ENCODE measurements at places on chromosomes 5 and 9. TPM values are rescaled to one million over a fixed set of nuclear protein-coding genes. Genes with fewer than 3 reads are reported as not detected.

- DNase-seq, result no peak
- no peaks in the 10 kb centered on the region for H3K27me3 ChIP-seq
- H3K4me1 ChIP-seq, result no peaks in the 10 kb centered on the region
- H3K27ac ChIP-seq, result no peak overlapping the region
- H3K4me3 ChIP-seq, result no peak overlapping the region
- no peaks in the 10 kb centered on the region for H3K36me3 ChIP-seq
Measured at GRCh38 chr5:27341342-27341741, 303.0 kb upstream of the CDH9 start.

DNA sequence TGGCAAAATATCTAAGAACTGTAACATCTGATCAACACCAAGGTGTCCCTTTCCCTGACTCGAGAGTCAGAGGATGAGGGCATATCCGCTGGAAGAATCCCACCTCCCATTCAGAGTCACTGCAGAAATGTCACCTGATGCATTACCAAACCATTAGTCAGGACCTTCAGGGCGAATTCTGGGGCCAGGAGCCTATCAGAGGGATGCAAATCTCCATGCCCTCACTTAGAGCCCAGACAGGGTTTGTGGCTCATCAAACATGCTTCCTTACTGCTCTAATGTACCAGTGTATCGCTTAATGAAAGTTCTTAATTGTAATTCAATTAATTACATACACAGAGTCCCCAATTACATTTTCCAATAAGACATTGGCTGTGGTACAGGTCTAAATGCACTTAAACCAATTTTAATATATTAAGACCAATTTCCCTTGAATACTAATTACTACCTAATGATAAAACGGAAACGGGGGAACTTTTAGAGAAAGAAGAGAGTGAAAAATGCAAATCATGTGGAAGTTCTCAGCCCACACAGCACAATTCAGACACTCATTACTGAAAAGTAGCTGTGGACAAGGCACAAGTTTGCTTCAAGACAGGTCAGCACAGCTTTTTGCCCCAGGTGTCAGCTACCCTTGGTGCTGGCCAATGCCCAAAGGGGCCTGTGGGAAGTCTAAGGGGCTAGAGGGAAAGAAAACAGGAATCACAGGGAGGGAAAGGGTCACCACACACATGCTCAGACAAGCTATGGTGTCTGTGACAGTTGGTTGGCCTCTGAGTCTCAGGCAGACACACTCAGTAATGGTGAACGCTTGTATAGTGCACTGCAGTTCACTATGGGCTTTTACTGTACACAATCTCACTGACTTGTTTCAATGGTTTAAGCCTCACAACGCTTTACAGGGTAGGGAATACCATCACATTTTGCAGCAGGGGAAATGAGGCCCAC lies 211.6 kb downstream of the MAPKAP1 start:
- no peak overlapping the region for H3K27ac ChIP-seq
- no peaks in the 10 kb centered on the region for H3K4me1 ChIP-seq
- H3K36me3 ChIP-seq, result no peaks in the 10 kb centered on the region
- DNase-seq, result no peak

GRCh38 chr9:78666818-78667414 lies 370.0 kb downstream of the PSAT1 start:
- no peaks in the 10 kb centered on the region for H3K4me1 ChIP-seq
- H3K36me3 ChIP-seq, result no peaks in the 10 kb centered on the region
- no peak overlapping the region for H3K27ac ChIP-seq
- no peak overlapping the region for H3K4me3 ChIP-seq
- no peaks in the 10 kb centered on the region for H3K27me3 ChIP-seq

- no peaks in the 10 kb centered on the region for H3K36me3 ChIP-seq
- H3K27ac ChIP-seq, result peak within 1 kb of the TSS; percentile 71
- peaks cover 16% of the 10 kb centered on the region for H3K4me1 ChIP-seq
- H3K27me3 ChIP-seq, result no peaks in the 10 kb centered on the region
- peak within 1 kb of the TSS; percentile 75 for H3K4me3 ChIP-seq
Measured at GRCh38 chr9:37485389-37486255, at the start of gene POLR1E. Gene POLR1E (plus strand): TSS chr9:37485948. CDS start chr9:37486048, 100 bp downstream.

The SLC24A2 gene
- total RNA-seq, result 1.7 TPM

The S1PR3 gene
- 7.2 TPM for total RNA-seq

DNA sequence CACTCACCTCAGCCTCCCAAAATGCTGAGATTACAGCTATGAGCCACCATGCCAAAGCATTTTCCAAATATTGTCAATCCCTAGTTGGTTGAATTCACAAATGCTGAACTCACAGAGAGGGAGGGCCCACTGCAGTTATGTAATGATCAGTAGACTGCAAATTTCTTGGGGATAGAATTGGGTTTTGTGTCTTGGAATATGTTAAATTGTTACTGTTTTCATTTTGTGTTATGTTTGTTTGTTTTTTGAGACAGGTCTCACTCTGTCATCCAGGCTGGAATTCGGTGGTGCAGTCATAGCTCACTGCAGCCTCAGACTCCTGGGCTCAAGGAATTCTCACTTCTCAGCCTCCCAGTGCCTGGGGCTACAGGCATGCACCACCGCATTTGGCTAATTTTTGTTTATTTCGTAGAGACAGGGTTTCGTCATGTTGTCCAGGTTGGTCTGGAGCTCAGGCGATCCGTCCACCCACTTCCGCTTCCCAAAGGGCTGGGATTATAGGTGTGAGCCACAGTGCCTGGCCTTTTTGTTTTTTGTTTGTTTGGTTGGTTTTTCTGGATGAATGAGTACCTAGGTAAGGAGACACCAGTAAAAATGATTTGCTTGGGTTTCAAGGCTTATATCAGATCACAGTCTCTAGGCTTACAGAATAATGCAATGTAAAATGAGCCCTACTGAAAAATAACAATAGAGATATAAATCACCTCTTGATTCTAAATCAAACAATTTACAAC lies 31.5 kb upstream of the LMNB1 start:
- H3K4me1 ChIP-seq, result no peaks in the 10 kb centered on the region
- no peaks in the 10 kb centered on the region for H3K36me3 ChIP-seq
- no peak overlapping the region for H3K4me3 ChIP-seq
- no peak for DNase-seq
- H3K27ac ChIP-seq, result no peak overlapping the region
- H3K27me3 ChIP-seq, result no peaks in the 10 kb centered on the region

The SPATA31D4 gene
- total RNA-seq, result 6.1 TPM

DNA sequence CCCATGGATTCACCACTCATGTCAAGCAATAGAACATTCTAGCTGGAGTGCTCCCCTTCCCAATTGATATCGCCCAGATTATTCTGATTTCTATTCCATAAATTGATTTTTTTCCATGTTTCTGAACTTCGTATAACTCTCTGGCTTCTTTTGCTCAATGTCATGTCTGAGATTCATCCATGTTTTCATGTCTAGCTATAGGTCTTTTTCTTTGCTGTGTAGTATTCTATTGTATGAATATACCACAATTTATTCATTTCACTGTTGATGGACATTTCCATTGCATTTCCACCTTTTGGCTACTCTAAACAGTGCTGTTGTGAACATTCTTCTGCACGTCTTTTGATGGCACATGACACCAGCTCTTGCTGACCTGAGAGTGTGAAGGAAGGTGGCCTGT lies 19.6 kb downstream of the PTPA start:
- H3K4me1 ChIP-seq, result no peaks in the 10 kb centered on the region
- DNase-seq, result no peak
- H3K4me3 ChIP-seq, result no peak overlapping the region
- H3K27me3 ChIP-seq, result no peaks in the 10 kb centered on the region
- H3K36me3 ChIP-seq, result no peaks in the 10 kb centered on the region
- no peak overlapping the region for H3K27ac ChIP-seq

DNA sequence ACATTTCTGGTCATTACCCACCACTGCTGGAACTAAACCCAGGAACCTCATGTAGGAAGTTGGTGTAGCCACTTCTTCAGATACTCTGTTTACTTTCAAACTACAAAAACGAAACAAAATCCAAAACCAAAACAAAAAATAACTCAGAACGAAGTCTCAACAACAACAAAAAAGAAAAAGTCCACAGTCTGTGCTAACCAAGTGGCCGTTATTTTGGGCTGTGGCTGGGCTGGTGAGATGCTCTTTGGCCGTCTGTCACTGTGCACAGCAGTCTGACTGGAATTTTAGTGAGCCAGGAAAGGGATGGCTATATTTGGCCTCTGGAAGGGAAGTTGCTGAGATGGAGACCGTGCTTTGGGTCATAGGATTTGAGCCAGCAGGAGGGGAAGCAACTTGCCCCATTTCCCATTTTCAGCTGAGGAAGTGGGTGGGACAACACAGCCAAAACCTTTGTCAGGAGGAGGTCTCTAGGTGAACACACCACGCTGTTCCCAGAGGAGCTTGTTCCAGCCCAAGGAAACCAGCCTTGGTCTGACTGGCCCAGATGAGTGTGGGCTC lies 334.1 kb downstream of the ZSWIM6 start:
- no peak overlapping the region for H3K27ac ChIP-seq
- H3K27me3 ChIP-seq, result no peaks in the 10 kb centered on the region
- no peaks in the 10 kb centered on the region for H3K36me3 ChIP-seq
- no peaks in the 10 kb centered on the region for H3K4me1 ChIP-seq
- no peak overlapping the region for H3K4me3 ChIP-seq

The UNC5A gene
- total RNA-seq, result 1.7 TPM

- H3K36me3 ChIP-seq, result no peaks in the 10 kb centered on the region
- H3K4me1 ChIP-seq, result peaks cover 4% of the 10 kb centered on the region
- no peak overlapping the region for H3K27ac ChIP-seq
- H3K27me3 ChIP-seq, result no peaks in the 10 kb centered on the region
- DNase-seq, result no peak
- no peak overlapping the region for H3K4me3 ChIP-seq
Measured at GRCh38 chr9:83933790-83934189, 12.6 kb upstream of the KIF27 start.

DNA sequence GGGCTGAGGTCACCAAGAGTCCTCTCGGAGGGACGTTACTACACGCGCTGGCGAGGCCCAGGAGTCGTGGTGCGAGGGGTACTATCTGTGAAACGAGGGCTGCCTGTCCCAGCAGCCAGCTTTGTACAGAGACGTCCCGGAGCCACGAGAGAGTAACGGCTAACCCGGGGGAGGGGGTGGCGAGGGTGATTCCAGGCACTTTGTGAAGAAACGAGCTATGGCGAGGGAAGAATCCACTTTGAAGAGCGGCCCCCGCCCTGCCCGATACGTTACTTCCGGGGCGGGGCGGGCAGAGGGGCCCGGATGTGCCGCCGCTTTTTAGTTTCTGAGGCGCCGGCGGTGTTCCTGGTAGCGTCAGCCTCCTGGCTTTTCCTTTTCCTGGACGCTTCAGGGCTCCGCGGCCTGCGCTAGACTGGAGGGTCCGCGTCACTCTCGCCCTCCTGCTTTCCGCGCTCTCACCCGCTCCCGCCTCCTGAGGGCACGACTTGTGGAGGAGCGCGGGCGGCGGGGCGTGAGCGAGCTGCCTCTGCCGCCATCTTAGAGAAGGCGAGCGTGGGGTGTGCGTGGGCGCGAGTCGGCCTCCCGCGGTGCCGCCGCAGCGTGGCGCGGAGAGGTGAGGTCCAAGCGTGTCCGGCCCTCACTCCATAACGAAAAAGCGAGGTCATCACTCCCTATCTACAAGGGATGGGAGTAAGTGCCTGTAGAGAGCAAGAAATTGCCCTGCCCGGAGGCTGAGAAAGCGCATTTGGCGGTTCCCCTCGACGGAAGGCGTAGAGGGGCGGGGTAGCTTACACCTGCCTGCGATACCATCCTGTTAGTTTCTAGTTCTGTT lies 580 bp upstream of the RFX3 start:
- H3K27me3 ChIP-seq, result no peaks in the 10 kb centered on the region
- DNase-seq, result peak; percentile 92
- H3K4me1 ChIP-seq, result peaks cover 14% of the 10 kb centered on the region
- H3K27ac ChIP-seq, result peak overlapping the region; percentile 99
- peak overlapping the region; percentile 98 for H3K4me3 ChIP-seq

The SQSTM1 gene
- total RNA-seq, result 192 TPM

The STC2 gene
- total RNA-seq, result 0.87 TPM

GRCh38 chr9:89149726-89150125 lies 28.9 kb downstream of the SHC3 start:
- H3K4me1 ChIP-seq, result no peaks in the 10 kb centered on the region
- no peak overlapping the region for H3K4me3 ChIP-seq
- H3K27ac ChIP-seq, result no peak overlapping the region
- H3K36me3 ChIP-seq, result no peaks in the 10 kb centered on the region
- H3K27me3 ChIP-seq, result no peaks in the 10 kb centered on the region

The KCTD16 gene
- total RNA-seq, result 2.7 TPM

DNA sequence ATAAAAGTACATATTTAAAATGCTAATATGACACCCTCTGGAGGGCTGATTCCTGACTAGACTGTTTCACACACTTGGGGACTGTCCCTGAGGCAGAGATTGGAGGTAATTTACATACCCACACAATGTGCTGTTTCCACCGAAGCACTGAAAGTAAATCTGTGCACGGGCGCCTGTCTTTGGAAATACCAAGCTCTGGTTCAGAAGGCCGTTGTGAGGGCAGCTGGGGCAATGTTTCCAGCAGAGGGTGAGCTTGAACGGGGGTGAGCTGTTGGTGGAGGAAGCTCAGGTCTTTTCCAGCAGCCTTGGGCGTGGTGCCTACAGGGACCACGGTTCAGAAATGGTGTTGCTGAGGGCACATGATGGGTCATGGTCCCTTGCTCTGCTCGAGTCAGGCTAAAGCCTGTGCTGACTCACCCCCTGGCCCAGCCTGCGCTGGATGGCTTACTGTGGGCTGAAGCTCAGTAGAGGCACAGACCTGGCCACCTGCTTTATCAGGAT lies 25.8 kb upstream of the HMCN2 start:
- H3K36me3 ChIP-seq, result no peaks in the 10 kb centered on the region
- H3K27me3 ChIP-seq, result no peaks in the 10 kb centered on the region
- DNase-seq, result no peak
- H3K4me3 ChIP-seq, result no peak overlapping the region
- no peaks in the 10 kb centered on the region for H3K4me1 ChIP-seq

The GRXCR2 gene
- total RNA-seq, result not detected

The CAVIN4 gene
- total RNA-seq, result 3.5 TPM

DNA sequence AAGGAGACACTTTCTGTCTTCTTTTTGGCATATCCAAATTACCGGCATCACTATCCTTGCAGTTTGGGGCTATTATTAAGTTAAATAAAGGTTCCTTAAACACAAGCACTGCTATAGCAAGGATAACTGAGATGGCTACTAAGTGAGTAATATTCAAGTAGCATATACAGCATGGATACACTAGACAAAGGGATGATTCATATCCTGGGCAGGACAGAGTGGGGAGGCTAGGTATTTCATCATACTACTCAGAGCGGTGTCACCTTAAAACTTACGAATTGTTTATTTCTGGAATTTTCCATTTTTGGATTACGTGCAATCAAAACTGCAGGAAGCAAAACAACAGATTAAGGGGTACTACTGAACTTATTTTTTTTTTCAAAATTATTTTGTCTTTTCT lies 54.1 kb downstream of the FER start:
- H3K4me3 ChIP-seq, result no peak overlapping the region
- DNase-seq, result no peak
- H3K4me1 ChIP-seq, result no peaks in the 10 kb centered on the region

The VCAN gene
- total RNA-seq, result 15.7 TPM

- H3K36me3 ChIP-seq, result no peaks in the 10 kb centered on the region
- no peak overlapping the region for H3K4me3 ChIP-seq
- H3K27me3 ChIP-seq, result no peaks in the 10 kb centered on the region
- DNase-seq, result no peak
- no peaks in the 10 kb centered on the region for H3K4me1 ChIP-seq
Measured at GRCh38 chr5:143828710-143829109, 16.7 kb downstream of the HMHB1 start.

The RGS7BP gene
- total RNA-seq, result 7.8 TPM

GRCh38 chr9:69157751-69158466 lies 16.2 kb upstream of the TJP2 start:
- H3K36me3 ChIP-seq, result no peaks in the 10 kb centered on the region
- DNase-seq, result no peak
- no peak overlapping the region for H3K27ac ChIP-seq

The DRD1 gene
- 0.08 TPM for total RNA-seq
